ENCODE measurements at places on chromosomes 2 and 18. TPM values are rescaled to one million over a fixed set of nuclear protein-coding genes. Genes with fewer than 3 reads are reported as not detected.

The MSTN gene
- 0.29 TPM for total RNA-seq

The CMPK2 gene
- total RNA-seq, result 0.30 TPM

The UGT1A8 gene
- not detected for total RNA-seq

The CRYGC gene
- total RNA-seq, result not detected

The ARMC9 gene
- total RNA-seq, result 6.2 TPM

The SAG gene
- total RNA-seq, result not detected

The EFEMP1 gene
- total RNA-seq, result 113 TPM

The SCYGR4 gene
- total RNA-seq, result 5.1 TPM

The WDR43 gene
- total RNA-seq, result 65.5 TPM

The TMEM214 gene
- 30.3 TPM for total RNA-seq

The ACOXL gene
- total RNA-seq, result not detected

The SH3BP4 gene
- total RNA-seq, result 57.8 TPM

The ACVR1C gene
- total RNA-seq, result 0.72 TPM

The TRIM43 gene
- total RNA-seq, result not detected

The GKN1 gene
- total RNA-seq, result not detected

The GALNT14 gene
- 2.5 TPM for total RNA-seq

The ELOA2 gene
- not detected for total RNA-seq

The HOXD11 gene
- total RNA-seq, result 0.23 TPM

The TLX2 gene
- not detected for total RNA-seq

The C2orf80 gene
- not detected for total RNA-seq

The C2orf78 gene
- total RNA-seq, result not detected

The EPAS1 gene
- total RNA-seq, result 144 TPM

The PROKR1 gene
- total RNA-seq, result 0.19 TPM

The AOX1 gene
- total RNA-seq, result 67.5 TPM

The ANKRD53 gene
- not detected for total RNA-seq

The TOGARAM2 gene
- 0.17 TPM for total RNA-seq

The SUMO1 gene
- total RNA-seq, result 46.3 TPM

The KLHL41 gene
- total RNA-seq, result 0.98 TPM

The SESTD1 gene
- 22.9 TPM for total RNA-seq

The ANKRD30BL gene
- total RNA-seq, result not detected

The WBP1 gene
- total RNA-seq, result 35.9 TPM

The CHRNG gene
- not detected for total RNA-seq

The PPM1G gene
- 46.5 TPM for total RNA-seq

The DHRS9 gene
- 1.4 TPM for total RNA-seq

The DAPL1 gene
- 350 TPM for total RNA-seq

The NR4A2 gene
- 1.8 TPM for total RNA-seq

The MRO gene
- not detected for total RNA-seq

The C2orf42 gene
- 10.4 TPM for total RNA-seq

The IL36G gene
- 24.2 TPM for total RNA-seq

The REG3A gene
- not detected for total RNA-seq

The ACADL gene
- 2.7 TPM for total RNA-seq

All from lower leg skin (tissue), 4 donors.